Thymus (tissue), 14 donors: ENCODE measurements at places on chromosomes 1 and 21.

GRCh38 chr1:50832167-50832566 lies 127.9 kb downstream of the FAF1 start:
- DNase-seq = no peak

DNA sequence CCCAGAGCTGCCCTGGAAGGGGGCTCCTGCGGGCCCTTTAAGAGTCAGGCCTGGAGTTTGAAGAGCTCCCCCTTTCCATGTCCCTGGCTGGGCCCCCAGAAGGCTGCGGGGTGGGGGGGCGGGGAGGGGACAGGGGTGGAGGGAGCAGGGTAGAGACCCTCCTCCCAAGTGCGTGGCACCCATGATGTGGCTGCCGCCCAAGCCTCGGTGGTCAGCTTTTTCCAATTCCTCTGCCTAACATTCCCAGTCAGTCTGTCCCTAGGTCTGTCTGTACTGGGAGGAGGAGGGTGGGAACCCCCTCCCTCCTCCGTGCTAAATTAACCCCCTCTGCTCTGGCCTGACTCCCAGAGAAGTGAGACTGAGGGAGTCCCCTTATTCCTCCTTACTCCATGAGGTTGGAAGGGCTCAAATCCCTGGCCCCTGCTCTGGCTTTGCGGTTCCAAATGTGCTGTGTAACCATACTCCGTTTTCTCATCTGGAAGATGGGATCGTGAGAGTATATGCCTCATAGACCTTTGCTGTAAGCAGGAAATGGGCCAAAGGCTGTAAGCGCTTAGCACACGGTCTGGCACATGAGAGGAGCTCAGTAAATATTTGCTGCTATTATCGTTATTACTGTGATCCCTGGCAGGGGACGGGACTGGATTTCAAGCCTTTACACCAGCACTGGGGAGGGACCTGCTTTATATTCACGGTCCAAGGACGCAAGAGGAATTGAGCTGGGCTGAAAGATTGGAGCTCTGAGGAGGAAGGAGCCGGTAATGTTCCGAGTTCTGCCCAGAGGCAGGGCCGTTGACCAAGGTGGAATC lies 658 bp upstream of the COL16A1 start:
- DNase-seq = no peak

DNA sequence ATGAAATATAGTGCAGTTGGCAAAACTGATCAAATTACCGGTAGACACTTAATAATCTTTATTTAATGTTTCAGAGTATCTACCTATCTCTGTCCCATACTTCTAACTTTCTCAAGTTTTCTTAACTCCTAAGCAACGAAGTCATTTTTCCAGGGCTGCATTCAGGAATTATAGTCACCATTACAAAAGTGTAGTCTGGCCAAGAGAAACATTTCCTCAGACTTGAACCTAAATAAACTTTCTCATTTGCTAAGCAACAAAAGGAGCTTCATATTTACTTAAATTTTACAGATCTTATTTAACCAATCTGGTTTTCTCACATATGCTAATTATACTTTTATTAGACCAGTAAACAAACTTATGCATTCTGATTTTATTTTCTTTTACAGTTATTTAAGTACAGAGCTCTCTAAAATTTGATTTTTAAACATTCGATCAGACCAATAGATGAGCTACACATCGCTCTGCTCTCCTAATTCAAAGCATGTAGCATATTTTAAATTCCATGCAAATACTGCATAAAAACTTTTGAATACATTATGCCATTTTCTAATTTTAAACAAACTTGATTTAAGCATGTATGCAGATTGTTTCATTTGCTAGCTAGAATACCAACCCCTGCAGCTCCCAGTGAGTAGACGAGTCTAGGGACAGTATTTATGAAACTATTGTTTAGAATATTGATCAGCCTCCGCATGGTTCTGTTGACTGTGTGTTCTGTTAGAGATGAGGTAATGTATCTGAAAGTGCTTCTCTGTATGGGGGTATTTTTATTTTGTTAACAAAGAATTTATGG lies 201.4 kb downstream of the CHRM3 start:
- no peak for DNase-seq

GRCh38 chr1:212153635-212154034 lies 118.1 kb downstream of the DTL start:
- no peak for DNase-seq

- DNase-seq = peak; percentile 50
These were observed 3.2 kb downstream of the FCRL2 start for GRCh38 chr1:157773493-157774350.

DNA sequence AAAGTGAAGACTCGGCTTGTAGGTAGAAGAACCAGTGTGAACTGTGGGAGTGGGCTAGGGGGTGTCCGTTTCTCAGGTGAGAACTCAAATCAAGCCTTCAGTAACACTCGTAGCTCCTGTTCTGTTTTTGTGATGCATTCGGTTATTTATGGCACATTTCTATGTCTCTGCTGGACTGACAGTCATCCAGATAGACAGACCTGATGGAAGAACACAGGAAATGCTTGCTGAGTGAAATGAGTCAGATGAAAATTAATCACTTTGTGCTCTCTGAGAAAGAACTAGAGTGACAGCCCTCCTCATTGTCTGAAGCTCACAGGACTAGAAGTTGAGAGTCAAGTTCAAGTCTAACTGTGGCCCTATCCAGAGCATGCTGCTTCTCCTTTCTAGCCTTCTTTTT lies 360.1 kb upstream of the PLXNA2 start:
- DNase-seq = no peak

DNA sequence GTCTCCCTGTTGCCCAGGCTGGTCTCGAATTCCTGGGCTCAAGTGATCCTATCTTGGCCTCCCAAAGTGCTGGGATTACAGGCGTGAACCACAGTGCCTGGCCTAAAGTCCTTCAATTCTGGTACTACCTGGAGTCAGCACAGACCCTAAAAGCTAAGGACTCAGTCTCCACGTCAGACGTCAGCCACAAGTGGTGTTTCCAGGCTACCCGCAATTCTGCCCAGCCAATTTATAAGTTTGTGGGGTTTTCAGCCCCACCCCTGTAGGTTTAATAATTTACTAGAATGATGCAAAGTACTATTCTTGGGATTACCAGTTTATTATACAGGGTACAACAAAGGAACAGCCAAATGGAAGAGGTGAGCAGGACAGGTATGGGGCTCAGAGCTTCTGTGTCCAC lies 10.6 kb upstream of the DIP2A start:
- DNase-seq = no peak

- no peak for DNase-seq
These were observed 466 bp downstream of the VPS26C start for GRCh38 chr21:37266515-37267221.

DNA sequence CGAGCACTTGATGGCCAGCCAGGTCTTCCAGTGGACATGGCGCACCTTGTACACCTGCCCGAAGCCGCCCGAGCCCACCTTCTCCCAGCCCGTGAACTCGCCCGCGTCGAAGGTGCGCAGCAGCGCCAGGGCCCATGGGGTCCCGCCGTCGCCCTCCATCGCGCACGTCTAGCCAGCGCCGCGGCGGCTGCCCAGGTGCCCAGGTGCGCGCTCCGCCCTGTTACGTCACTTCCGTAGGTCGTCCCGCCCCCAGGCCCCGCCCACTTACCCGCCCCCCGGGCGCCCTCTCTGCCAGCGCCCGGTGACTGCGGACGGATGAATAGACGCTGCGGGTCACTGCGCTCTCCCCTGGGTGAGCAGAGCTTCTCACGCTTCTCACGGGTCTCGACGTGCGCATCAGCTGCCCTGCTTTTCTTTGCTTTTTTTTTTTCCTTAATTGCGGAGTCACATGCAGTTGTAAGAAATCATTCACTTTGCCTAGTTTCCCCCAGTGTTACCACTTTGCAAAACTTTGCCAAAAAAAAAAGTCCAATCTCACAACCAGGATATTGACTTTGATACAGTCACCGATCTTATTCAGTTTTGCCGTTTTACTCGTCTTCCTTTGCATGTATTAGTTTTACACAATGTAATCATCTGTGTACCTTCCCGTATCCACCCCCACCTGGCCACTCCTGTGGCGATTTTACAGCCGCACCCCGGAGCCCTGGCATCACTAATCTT lies at the start of gene RIPK4:
Gene RIPK4, minus strand, starts transcription at position 170 of the 723 bp plus-strand sequence. Its CDS starts 11 bp downstream, at position 159.
- no peak for DNase-seq

- no peak for DNase-seq
These were observed 987.8 kb upstream of the ADAMTS5 start for GRCh38 chr21:27954543-27955165.

GRCh38 chr1:47713333-47713953 lies 275.6 kb downstream of the FOXD2 start:
- no peak for DNase-seq

- DNase-seq = no peak
These were observed 699 bp downstream of the ECHDC2 start for GRCh38 chr1:52920791-52921291.

DNA sequence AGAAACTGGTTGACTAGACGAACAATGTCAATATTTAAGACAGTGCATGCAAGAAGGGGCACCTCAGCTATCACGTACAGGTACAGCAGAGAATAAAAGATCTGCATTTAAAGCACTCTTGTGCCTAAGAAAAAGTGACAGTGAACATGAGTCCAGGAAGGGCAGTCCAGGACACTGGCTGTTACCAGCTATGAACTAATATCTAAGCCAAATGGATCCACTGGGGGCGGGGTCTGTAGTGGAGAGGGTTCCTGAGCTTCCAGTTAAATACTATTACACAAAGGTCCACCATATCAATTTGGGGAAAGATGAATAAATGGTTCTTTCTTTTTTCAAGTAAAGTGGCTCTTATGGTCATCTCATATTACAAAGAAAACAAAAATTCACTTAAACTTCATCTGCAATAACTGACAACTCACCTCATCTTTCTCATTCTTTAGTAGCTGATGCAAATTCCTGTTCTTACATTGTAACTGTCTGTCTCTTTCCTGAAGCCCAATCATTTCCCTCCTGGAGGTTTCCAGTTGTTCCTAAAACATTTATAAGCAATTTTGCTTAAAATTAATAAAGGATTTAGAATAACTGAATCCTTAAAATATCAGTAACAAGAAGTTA lies 24.5 kb downstream of the SSX2IP start:
- no peak for DNase-seq

DNA sequence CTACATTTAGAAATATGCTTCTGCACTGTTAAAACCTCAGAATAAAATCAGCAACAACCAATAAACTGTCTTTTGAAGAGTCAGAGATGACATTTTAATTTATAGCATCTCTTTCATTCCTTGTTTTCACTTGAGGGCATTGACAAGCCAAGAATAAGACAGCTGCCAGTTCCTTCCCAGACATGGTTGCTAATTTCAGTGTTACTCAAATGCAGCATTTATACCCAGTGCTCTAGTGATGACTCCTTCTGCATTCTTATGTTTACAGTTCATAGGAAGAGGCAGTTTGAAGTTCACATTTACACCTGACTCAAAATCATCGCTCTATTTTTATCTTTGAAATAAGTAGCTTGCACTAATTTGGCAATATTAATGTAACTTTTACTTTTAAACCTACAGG lies 44.9 kb downstream of the PLA2G4A start:
- DNase-seq = no peak

- no peak for DNase-seq
These were observed 73.6 kb downstream of the RGS13 start for GRCh38 chr1:192709544-192709943.

- no peak for DNase-seq
These were observed 79.1 kb downstream of the POFUT2 start for GRCh38 chr21:45208627-45208951.

- no peak for DNase-seq
These were observed 67.1 kb downstream of the SSBP3 start for GRCh38 chr1:54339126-54339525.

DNA sequence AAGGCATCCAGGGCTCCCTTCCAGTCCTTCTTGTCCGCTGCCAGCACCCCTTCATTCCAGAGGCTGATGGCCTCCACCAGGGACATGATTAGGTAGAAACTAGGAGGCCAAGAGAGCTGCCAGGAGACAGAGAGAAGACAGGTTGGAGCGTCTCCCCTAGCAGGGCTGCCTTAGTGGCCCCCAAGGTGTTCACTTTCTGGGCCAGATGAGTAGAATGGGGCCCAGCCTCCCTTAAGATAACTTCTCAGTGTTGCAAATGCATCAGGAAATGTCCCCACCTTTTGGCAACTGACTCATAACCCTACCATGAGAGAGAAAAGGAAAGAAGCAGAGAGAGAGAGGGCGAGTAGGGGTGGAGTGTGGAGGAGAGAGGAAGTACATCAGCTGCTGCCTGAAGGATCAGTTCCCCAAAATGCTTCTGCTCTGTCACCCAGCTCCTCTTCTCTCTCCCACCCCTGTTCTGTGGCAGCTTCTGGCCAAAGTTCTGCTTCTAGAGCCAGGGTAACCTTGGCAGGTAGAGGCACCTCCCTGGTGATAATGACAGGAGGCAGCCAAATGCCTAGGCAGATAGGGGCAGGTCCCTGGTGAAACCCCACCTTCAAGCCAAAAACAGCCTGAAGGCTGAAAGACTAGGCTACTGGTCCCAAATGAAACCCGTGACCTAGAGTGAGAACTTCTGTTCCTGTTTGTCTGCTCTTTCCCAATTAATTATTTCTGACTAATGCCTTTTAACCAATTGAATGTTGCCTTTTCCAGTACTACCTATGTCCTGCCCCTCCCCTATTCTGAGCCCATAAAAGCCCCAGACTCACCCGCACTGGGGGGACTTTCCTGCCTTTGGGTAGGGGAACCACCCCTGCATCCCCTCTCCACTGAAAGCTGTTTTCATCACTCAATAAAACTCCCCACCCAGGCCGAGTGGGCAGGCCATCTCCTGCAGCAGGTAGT lies at the start of gene NCF2:
Gene NCF2, minus strand, starts transcription at position 216 of the 948 bp plus-strand sequence. Its CDS starts 130 bp downstream, at position 86.
- DNase-seq = no peak

- no peak for DNase-seq
These were observed 304.0 kb downstream of the HHIPL2 start for GRCh38 chr1:222243902-222244301.

DNA sequence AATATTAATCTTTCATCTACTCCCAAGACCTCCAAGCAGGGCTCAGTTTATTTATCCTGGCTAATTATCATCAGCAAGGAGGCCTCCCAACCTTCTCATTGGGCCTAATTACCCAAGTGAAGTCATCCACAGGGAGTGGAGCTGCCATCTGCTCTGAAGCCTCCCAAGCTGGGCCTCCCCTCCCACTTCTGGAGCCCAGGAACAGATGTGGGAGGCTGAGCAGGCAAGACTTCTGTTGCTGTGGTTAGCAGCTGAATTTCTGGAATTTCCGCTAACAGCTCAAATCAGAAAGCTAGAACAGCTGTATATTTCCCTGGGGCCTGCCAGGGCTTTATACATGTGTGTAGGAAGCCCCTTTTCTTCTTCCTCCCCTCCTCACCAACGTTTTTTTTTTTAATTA lies 127.5 kb downstream of the UCK2 start:
- DNase-seq = no peak

GRCh38 chr21:35548904-35549615 lies 500.0 kb upstream of the RUNX1 start:
- DNase-seq = no peak

DNA sequence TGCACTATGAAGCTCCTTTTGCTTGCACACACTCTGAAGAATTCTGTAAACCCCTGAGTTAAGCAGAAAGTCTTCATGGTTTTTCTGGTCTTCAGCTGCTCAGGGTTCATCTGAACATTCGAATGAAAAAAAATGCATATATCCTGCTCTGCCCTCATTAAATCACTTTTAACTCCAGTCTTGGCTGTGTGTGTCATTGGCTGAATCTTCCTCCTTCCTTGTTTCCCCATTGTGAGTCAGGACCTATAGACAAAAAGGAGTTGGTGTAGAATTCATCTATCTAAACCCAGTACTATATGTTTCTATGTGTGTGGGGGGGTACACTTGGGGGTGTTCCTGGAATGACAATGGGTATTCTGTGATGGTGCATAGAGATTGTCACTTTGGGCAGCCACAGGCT lies 6.6 kb upstream of the SPRR1B start:
- no peak for DNase-seq

GRCh38 chr21:23684431-23684830 lies 1922.8 kb downstream of the MRPL39 start:
- DNase-seq = no peak
